ENCODE measurements at places on chromosomes 5 and 9. TPM values are rescaled to one million over a fixed set of nuclear protein-coding genes. Genes with fewer than 3 reads are reported as not detected.

Gene FOXD4L5
- not detected for total RNA-seq

Gene ANKRD34B
- total RNA-seq = not detected

Gene ADGRD2
- not detected for total RNA-seq

Gene FABP6
- total RNA-seq = not detected

Gene GDA
- 2.7 TPM for total RNA-seq

Gene TMEM38B
- total RNA-seq = 9.7 TPM

Gene NOXA1
- not detected for total RNA-seq

Gene LIFR
- total RNA-seq = 40.2 TPM

Gene PRDM9
- not detected for total RNA-seq

Gene JADE2
- total RNA-seq = 25.6 TPM

Gene TPPP
- 0.07 TPM for total RNA-seq

Gene OR1Q1
- total RNA-seq = not detected

Gene CNOT8
- total RNA-seq = 48.3 TPM

Gene ISL1
- total RNA-seq = not detected

Gene CDKN2B-AS1
- total RNA-seq = 1.1 TPM

Gene PPP2R2B
- 0.27 TPM for total RNA-seq

Gene CLK4
- total RNA-seq = 8.4 TPM

Gene PAEP
- not detected for total RNA-seq

Gene SLC6A19
- not detected for total RNA-seq

Gene CATSPER3
- total RNA-seq = not detected

Gene PCSK1
- total RNA-seq = 2.8 TPM

Gene PCDHB10
- total RNA-seq = 0.59 TPM

Gene FAM78A
- 2.2 TPM for total RNA-seq

Gene C5orf63
- total RNA-seq = 5.9 TPM

Gene OR1L4
- not detected for total RNA-seq

Gene XRCC4
- 9.9 TPM for total RNA-seq

Gene NACC2
- 26.1 TPM for total RNA-seq

Gene OR13C8
- not detected for total RNA-seq

Gene PHF24
- not detected for total RNA-seq

Gene CNTNAP3B
- 22.2 TPM for total RNA-seq

Gene SPINK7
- total RNA-seq = not detected

Gene LHX3
- not detected for total RNA-seq

Gene RMI1
- 5.7 TPM for total RNA-seq

Gene GABRG2
- total RNA-seq = not detected

Gene LRRC14B
- total RNA-seq = not detected

Gene IL7R
- 3.8 TPM for total RNA-seq

Gene DNAJC25
- 4.2 TPM for total RNA-seq

Gene ARID3C
- total RNA-seq = not detected

Gene SLC34A3
- not detected for total RNA-seq

Gene GARNL3
- total RNA-seq = 1.1 TPM

Gene PKD2L2
- not detected for total RNA-seq

Gene MEIKIN
- total RNA-seq = not detected

Gene CRHBP
- not detected for total RNA-seq

Gene C5
- total RNA-seq = 0.54 TPM

All from mammary microvascular endothelial cell (primary cell).